ENCODE measurements at places on chromosomes 3 and 15.

DNA sequence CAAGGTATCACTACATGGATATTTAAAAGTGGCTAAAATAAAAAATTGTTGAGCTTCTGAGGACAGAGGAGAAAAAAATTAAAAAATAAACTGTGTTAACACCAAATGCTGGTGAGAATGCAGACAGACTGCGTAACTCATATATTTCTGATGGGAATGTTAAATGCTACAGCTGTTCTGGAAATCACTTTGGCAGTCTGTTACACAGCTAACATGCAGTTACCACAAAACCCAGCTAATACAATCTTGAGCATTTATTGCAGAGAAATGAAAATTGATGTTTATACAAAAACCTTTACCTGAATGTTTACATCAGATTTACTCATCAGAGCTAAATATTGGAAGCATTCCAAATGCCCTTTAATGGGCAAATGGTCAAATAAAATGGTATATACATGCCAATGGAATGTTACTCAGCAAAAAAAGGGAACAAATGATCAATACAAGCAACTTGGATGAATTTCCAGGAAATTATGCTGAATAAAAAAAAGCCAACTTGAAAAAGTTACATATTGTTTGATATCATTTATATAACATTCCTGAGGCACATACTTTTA is 24.6 kb downstream of the MNS1 start:
- no peak for DNase-seq

DNA sequence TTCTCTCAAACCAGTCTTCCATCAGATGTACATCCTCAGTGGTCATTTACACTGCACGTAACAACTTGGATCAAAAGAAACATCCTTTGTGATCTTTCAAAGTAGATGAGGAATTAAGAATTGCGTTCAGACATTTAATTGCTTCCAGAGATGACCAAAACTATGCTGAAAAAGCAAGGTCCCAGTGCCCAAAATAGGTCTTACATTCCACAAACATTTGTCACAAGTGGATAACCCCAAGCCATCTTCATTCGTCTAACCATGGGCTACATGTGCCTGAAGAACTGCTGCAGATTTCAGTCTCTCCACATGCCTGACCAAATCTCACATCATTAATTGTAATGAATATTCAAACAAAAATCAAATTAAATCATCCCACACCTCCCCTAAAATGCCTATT is 273.6 kb downstream of the SHOX2 start:
- DNase-seq: no peak

DNA sequence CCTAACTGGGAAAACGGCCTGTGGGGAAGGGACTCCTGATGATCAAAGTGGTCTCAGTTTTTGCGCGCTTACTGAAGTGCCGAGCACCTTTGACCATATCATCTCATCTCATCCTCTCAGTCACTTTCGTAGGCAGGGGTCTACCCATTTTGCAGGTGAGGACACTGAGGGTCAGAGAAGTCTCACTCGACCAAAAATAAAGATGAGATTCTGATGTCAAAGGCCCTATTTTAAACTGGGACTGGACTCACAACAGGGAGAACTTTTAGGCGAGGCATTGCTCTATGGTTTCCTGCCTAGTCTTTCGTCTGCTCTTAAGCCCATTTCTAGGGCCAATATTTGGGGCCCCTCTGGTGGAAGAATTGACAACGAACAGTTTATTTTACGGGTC is 830 bp downstream of the SLC6A11 start:
- no peak for DNase-seq

DNA sequence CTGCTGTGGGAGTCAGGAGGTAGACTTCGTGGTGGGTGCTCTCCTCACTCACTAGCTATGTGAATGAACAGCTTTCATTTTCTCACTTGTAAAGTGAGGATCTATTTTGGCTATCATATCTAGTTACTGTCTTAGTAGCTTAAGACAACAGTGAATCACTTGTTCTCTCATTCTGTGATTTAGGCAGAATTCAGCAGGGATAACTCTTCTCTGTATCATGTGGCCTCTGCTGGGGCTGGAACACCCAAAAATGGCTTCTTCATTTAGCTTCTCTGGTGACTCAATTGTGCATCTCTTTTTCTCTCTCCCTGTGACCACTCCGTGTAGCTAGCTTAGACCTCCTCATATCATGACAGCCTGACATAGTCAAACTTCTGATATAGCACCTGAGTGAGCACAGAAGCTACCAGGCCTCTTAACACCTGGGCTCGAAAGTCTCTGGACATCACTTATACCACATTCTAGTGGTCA is 68.4 kb downstream of the BFSP2 start:
- no peak for DNase-seq

DNA sequence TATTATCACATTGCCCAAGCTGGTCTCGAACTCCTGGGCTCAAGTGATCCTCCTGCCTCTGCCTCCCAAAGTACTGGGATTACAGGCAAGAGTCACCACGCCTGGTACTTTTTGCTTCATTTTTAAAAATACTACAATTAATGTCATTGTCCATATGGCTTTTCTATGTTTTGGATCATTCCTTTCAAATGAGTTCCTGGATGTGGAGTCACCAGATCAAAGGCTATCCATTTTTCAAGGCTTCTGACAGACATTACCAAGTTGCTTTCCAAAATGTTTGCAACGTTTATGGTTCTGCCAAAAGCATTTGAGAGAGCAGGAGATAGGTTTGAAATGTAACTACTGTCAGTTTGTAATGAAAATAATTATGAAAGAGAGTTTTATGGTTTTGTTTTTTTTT is 34.2 kb upstream of the BCL2L10 start:
- no peak for DNase-seq

DNA sequence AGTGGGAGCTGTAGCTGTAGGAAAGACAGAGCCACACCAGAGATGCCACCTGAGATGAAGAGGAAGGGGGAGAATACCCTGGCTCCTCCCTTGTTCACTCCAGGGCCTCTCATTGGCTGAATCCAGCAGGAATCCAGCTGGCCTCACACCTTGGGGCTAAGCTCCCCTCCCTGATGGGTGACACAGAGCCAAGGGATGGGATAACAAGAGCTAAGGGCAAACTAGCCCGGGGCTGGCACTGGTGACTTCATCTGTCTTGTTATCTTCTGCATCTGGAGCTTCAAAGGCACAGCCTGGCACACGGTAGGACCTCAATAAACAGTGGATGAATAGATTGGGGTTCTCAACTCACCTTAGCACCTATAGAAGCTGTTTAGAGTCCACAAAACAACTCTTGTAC is 13.8 kb upstream of the GATA2 start:
- DNase-seq: no peak

DNA sequence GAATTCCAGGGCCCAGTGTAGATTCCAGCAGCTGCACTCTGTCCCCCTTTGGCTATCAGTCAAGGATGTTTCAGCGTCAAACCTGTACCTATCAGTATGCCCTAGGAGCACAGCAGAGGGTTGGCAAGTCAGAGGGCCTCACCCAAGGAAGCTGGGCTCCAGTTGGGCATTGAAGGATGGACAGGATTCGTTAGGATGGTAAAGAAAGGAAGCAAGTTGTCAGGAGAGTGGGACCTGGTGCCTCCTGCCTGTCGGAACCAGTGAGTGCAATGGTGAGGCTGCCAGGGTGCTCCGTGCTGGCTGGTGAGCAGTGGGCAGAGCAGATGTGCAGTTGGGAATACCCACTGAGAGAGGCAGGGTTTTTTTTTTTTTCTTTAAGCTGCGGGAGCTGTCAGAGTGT is 157.2 kb downstream of the CHDH start:
- no peak for DNase-seq

DNA sequence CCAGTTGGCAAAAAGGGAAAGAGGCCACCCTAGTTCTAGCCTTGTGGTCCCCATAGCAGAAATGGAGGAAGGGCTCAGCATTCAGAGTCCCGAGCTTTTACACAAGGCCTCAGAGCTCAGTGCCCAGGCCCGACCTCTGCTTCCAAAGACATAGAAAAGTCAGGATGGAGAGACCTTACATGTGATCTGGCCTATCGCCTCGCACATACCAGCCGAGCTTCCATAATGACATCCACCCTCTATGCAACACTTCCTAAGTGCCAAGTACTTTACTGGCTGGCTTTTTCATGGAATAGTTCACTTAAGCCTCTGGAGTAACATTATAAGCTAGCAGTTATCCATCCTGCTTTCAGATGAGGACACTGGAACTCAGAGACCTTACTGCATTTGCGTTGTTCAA is 275.9 kb downstream of the FAM43A start:
- DNase-seq: no peak

DNA sequence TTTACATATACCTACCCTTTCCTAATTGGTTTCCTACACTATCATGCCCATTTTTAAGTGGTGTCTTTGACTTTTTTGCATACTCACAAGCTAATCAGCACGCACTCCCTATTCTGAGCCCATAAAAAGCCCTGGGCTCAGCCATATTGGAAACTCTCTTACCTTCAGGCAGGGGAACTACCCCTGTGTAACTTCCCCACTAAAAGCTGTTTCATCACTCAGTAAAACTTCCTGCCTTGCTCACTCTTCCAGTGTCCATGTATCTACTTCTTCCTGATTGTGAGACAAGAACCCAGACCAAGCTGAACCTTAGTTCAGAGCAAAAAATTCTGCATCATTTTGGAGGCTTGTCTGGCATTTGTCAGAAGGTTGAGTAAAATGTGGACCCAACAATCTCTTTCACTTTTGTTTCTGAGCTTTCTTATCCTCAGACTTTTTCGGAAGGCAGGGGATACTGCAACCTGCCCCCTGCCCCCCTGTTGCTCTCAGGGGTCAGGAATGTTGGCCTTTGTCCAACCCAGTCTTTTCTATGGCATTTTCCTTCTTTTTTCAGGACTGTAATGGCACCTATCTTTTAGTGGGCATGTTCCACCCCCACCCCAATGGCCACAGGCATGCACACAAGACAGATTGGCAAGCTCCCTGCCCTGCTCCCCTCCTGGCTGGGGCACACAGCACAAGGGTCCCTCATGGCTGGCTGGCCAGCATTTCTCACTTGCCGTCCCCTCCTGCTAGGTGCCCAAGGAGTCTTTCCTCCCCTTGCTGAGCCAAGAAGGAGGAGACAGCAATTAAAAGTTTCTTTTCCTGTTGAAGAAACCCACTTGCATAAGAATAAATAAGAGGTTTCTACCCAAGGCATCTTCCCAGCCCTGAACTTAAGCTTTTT is 26.3 kb upstream of the TMEM45A start:
- DNase-seq: no peak

- no peak for DNase-seq
Observed at GRCh38 chr3:172074586-172074985, 35.2 kb downstream of the FNDC3B start.

- DNase-seq: no peak
Observed at GRCh38 chr3:131702146-131702545, 199.4 kb upstream of the MRPL3 start.

Measured in effector CD4-positive, alpha-beta T cell (primary cell).